Fibroblast of gingiva (primary cell): ENCODE measurements at places on chromosomes 5 and 9.
A peak's percentile ranks its signal among the peaks of the same experiment; 100 is the strongest.

- DNase-seq = no peak
These were observed 78.9 kb downstream of the FAM170A start for GRCh38 chr5:119708076-119708790.

DNA sequence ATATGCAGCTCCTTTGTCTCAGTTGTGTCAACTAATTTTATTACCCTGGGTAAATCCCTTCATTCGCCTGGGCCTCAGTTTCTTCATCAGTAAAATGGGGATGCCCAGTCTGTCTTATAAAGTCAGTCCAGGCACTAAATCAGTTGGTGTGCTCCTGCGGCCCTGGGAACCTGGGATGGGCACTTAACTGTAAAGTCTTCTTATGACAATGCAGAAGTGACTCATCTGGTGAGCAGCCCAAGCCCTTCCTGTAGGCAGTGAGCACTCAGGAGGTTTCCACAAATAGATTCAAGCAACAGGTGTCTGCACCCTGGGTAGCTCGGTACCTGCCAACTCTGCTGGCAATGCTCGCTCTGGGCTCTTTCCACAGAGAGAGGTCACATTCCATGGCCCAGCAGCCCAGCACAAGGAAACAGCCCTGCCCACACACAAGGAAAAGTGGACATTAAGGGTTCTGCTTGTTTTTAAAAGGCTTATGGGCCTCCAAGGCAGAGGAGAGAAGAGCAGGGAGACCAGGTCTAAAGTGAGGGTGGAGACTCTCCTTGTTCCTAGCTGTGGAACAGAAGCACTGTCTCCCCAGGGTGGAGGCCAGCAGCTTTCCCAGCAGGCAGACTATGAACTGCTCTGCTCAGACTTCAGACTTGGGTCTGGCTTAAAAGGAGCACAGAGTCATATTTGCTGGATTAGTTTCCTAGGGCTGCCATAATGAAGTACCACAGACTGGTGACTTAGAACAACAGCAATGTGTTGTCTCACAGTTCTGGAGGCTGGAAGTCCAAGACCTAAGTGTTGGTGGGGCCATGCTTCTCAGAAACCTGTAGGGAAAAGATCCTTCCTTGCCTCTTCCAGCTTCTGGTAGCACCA lies 89.7 kb upstream of the ADRA1B start:
- peak; percentile 25 for DNase-seq

DNA sequence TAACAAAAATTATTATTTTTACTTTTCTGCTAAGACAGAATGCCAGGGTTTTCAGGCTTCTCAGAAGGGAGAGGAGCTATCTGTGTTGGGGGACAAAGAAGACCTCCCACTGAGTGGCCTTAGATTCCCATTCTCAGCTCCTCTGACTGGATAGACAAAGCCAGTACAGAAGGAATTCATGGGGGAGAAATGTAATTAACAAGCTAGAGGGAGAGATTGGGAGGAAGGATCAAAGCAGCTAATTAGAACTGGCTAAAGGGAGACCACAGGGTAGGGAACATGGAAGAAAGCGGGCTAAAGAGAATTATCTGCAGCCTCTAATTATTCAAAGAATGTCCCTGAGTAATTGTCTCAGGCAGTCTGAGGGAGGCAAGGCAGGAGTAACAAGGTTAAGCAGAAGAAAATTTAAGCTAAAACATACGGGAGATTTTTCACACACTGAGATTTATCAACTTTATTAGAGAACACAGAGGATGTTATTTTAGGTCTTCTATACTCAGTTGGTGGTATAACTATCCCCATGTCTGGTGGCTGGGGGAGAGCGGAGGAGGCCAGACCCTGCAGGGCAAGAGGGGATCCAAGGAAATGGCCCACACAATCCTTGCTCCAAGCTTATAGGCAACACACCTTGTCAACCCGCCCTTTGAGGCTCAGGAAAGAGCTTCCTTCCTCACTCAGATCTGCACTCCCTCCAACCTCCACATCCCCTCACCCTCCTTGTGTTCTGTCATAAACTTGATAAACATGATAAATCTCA lies 87.7 kb upstream of the LRRTM2 start:
- no peak for DNase-seq

- peak; percentile 20 for DNase-seq
These were observed 23.0 kb upstream of the MTAP start for GRCh38 chr9:21779397-21779796.

DNA sequence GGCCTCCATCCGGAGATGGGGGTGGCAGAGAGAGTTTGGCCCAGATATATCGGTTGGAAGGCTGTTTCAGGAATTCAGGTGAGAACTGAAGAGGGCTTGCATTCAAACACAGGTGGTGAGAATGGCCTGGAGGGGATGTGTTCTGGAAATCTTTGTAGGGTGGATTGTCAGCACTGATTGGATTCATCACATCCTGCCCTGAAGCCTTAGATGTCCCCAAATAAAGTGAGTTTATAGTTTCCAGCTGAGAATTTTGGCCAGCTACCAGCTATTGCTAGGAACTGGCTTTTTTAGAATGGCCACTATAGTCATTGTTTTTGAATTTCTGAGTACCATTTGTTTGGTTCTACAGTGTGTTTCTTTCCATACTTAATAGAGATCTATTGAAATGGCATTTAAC lies 46.1 kb upstream of the ANKH start:
- DNase-seq = peak; percentile 73

GRCh38 chr9:93071464-93071863 lies 13.0 kb downstream of the SUSD3 start:
- DNase-seq = no peak

DNA sequence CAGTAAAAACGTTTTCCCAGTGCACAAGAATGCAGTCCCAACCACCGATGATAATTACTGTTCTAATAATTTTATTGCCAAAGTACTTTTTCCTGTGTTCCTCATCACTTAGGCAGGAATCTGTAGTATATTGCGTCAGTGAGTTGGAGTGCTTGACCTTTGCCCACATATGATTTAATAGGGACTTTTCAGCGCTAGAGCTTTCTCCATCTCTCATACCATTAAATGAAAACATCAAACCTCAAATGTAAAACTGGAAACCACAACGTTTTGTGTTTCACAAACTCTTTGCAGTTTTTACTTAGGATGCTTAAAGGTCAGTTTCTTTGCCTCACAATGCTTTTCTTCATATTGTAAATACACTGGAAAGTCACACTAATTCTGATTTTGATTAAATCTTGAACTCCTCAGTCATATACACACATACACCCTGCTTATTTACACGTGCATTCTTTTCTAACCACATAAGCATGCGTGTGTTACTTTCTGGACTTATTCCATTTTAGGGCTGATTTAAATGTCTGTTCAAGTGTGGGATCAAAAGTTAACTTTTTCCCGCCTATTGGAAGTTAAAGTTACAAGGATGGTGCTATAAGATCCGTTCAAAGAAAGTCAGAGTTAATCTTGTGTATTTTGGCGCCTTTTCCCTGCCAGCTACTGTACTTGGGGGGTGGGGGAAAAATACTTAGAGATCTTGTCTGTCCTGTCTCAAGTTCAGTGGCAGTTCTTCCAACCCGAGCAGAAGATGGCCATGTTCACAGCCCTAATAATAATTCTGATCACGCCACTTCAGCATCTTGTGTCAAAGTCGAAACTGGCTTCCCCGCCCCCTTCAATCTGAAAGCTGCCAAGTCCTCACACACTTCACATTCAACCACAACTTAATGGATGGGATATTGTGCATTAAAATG lies 6.6 kb upstream of the NFIB start:
- DNase-seq = peak; percentile 97

GRCh38 chr9:96350866-96351265 lies 32.6 kb downstream of the SLC35D2 start:
- no peak for DNase-seq

- no peak for DNase-seq
These were observed 164.8 kb upstream of the WWC1 start for GRCh38 chr5:168126606-168127005.

GRCh38 chr5:1772634-1773033 lies 27.0 kb downstream of the MRPL36 start:
- peak; percentile 20 for DNase-seq
